ENCODE measurements at places on chromosomes 3 and 15.

GRCh38 chr3:37174532-37175126 lies at the start of gene LRRFIP2:
TSS of gene LRRFIP2 (minus strand) at chr3:37174582. CDS start at chr3:37148983, 25,599 bp downstream.
- DNase-seq: peak; percentile 85

GRCh38 chr15:89184357-89184756 lies 37.0 kb downstream of the RLBP1 start:
- DNase-seq: no peak

DNA sequence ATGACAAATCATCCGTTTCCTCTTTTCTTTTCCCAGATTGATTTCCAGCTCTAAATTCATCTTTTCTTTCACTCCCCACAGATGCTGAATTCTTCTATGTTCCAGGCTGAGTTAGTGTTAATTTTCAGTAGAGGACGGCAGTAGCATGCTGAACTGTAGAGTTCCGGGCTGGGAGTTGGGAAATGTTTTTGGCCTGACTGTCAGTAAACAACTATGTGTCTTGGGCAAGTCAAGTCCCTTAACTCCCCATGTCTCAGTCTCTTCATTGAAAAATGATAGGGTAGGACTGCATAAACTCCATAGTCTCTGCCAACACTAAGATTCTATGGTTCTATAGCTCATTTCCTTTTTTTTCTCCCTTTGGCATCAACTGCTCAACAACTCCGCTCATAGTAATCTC lies 333.9 kb downstream of the TIGIT start:
- peak; percentile 73 for DNase-seq

GRCh38 chr15:71312731-71313460 lies 197.6 kb downstream of the THSD4 start:
- DNase-seq: no peak

DNA sequence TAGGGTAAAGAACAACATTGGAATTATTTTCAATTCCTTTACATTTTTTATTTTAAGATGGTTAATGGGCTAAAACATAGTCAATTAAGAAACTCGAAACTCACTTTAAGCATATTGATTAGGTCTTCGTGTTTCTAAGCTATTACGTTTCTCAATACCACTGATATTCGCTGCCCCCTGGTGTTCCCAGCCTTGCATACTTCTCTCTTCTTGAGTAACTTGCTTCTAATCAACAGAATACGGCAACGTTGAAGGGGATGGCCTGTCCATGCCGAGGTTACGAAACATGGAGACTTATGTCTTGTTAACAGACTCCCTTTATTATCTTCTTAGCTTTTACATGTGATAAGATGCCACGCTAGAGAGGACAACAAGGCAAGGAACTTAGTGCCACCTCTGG lies 43.6 kb downstream of the ROBO1 start:
- no peak for DNase-seq
